ENCODE measurements at places on chromosomes 6 and 20. TPM values are rescaled to one million over a fixed set of nuclear protein-coding genes. Genes with fewer than 3 reads are reported as not detected.

DNA sequence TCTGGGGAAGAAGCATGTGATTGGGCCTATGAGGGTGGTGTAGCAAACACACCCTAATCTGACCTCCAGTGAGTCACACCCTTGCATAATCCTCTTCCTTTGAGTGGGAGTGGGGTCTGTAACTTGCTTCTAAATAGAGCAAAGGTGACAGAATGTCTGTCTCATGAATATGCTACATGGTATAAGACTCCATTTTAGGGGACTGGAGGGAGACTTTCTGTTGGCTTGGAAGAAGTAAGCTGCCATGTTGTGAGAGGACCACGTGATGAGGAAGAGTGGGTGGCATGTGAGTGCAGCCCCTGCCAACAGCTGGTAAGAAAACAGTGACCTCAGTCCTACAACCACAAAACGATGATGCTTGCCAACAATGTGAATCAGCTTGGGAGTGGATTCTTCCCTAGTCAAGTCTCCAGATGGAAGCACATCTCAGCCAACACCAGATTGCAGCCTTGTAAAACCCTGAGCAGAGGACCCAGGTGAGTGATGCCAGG, 3.7 kb downstream of the AK9 start:
- DNase-seq = no peak
- H3K36me3 ChIP-seq = no peaks in the 10 kb centered on the region
- no peaks in the 10 kb centered on the region for H3K27me3 ChIP-seq
- no peak overlapping the region for H3K4me3 ChIP-seq
- peaks cover 14% of the 10 kb centered on the region for H3K4me1 ChIP-seq

The OR12D2 gene
- total RNA-seq = not detected

- H3K4me1 ChIP-seq = no peaks in the 10 kb centered on the region
- H3K27me3 ChIP-seq = peaks cover 4% of the 10 kb centered on the region
Observed at GRCh38 chr6:79246891-79247290, 12.4 kb upstream of the HMGN3 start.

- DNase-seq = no peak
- no peak overlapping the region for H3K27ac ChIP-seq
- H3K27me3 ChIP-seq = no peaks in the 10 kb centered on the region
- H3K36me3 ChIP-seq = no peaks in the 10 kb centered on the region
- H3K4me1 ChIP-seq = no peaks in the 10 kb centered on the region
Observed at GRCh38 chr20:22815206-22815551, 219.9 kb upstream of the SSTR4 start.

DNA sequence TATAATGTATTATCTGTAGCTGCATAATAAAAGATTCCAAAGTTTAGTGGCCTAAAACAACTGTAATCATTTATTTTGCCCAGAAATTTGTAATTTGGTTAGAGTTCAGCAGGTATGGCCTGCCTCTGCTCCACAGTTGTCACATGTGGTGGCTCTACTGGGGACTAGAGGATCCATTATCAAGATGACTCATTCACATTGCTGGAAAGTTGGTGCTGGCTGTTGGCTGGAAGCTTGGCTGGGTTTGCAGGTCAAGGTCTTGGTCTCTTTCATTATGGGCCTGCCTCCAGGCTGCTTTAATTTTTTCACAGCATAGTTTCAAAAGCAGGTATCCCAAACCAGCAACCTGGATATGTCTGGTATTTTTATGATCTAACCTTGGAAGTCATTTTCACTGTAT, 17.6 kb downstream of the TRDN start:
- H3K36me3 ChIP-seq = no peaks in the 10 kb centered on the region
- DNase-seq = no peak
- H3K27me3 ChIP-seq = no peaks in the 10 kb centered on the region

DNA sequence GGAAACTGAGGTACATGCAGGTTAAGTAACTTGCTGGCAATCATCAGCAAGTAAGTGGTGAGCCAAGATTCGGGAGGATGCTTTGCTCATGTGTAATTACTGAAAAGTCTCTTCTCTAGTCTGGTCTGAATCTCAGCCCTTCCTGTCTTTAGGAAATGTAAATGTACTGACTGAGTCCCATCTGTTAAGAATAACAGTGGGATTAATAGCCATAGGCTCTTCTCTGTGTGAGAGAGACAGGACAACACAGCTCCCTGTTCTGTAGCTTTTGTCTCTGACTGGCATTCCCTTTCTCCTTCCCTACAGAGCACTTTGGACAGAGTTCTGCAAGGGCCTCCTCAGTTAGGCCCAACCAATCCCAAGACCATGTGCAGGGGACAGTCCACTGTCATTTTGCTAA, 131.3 kb upstream of the OGFRL1 start:
- no peaks in the 10 kb centered on the region for H3K4me1 ChIP-seq
- no peak for DNase-seq
- H3K27me3 ChIP-seq = peaks cover 2% of the 10 kb centered on the region
- H3K4me3 ChIP-seq = no peak overlapping the region
- no peaks in the 10 kb centered on the region for H3K36me3 ChIP-seq

- H3K27me3 ChIP-seq = no peaks in the 10 kb centered on the region
- peak overlapping the region; percentile 76 for H3K27ac ChIP-seq
- H3K4me1 ChIP-seq = peaks cover 38% of the 10 kb centered on the region
- peak overlapping the region; percentile 70 for H3K4me3 ChIP-seq
- no peak for DNase-seq
Observed at GRCh38 chr6:73515204-73515655, 5.6 kb downstream of the EEF1A1 start.

DNA sequence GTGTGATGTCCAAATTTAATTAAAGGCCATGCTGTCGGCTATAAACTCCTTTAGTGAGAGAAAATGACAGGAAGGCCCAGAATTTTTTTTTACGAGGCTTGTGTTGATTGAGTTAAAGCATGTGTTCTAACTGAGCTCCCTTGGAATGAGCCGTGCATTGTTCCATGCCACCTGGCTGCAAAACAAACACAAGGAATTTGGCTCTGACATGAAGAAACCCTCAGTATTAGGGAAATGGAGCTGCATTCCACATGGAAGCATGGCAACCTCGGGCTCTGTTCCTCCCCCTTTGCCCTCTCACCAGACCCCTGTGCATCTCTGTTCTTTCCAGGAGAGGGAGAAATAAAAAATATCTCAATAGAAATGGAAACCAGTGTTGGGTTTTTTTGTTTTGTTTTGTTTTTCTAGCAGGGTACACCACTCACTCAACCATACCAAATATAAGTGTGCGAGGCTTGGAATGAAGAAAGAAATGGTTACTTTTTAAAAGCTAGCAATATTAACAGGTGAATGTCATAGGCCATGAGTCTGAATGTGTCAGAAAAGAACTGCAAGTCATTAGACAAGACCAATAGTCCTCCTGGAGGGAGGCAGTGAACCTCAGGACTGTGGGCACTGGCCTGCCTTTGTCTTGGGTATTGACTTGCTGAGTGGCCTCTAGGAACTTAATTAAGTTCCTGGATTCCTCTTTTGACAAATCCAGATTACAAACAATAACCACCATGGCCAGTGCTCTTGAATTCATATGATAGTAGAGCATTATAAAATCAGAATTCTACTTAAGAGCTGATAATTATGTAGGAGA, 935.1 kb downstream of the KIF16B start:
- no peak overlapping the region for H3K27ac ChIP-seq
- no peak for DNase-seq
- no peaks in the 10 kb centered on the region for H3K36me3 ChIP-seq
- no peak overlapping the region for H3K4me3 ChIP-seq
- no peaks in the 10 kb centered on the region for H3K4me1 ChIP-seq

DNA sequence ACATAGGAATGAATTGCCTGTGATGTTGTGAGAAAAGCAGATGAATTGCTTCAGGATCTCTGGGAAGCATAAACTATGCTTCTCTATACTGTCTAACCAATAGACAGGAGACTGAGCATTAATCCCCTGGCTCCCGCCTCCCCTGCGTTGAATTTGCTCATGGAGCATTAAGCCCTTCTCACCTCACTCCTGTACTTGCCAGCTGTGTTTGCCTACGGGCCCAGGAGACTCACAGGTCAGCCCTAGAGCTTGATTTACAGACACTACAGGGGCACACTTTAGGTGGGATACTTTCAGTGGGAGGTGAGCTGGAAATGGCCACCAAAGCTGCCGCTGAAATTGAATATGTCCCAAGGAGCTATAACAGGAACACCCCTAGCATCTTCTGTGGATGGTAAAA, 418.7 kb downstream of the CBLN4 start:
- H3K27me3 ChIP-seq = no peaks in the 10 kb centered on the region
- H3K36me3 ChIP-seq = no peaks in the 10 kb centered on the region
- no peak for DNase-seq
- H3K4me3 ChIP-seq = no peak overlapping the region
- H3K4me1 ChIP-seq = no peaks in the 10 kb centered on the region

- H3K36me3 ChIP-seq = no peaks in the 10 kb centered on the region
- no peak overlapping the region for H3K4me3 ChIP-seq
- H3K27ac ChIP-seq = peak overlapping the region; percentile 77
- peaks cover 2% of the 10 kb centered on the region for H3K27me3 ChIP-seq
- no peak for DNase-seq
Observed at GRCh38 chr6:37548067-37548674, 48.5 kb upstream of the CCDC167 start.

- peaks cover 11% of the 10 kb centered on the region for H3K36me3 ChIP-seq
- no peak overlapping the region for H3K27ac ChIP-seq
- no peaks in the 10 kb centered on the region for H3K27me3 ChIP-seq
- H3K4me3 ChIP-seq = no peak overlapping the region
Observed at GRCh38 chr20:1264727-1265126, 1.4 kb upstream of the SNPH start.

DNA sequence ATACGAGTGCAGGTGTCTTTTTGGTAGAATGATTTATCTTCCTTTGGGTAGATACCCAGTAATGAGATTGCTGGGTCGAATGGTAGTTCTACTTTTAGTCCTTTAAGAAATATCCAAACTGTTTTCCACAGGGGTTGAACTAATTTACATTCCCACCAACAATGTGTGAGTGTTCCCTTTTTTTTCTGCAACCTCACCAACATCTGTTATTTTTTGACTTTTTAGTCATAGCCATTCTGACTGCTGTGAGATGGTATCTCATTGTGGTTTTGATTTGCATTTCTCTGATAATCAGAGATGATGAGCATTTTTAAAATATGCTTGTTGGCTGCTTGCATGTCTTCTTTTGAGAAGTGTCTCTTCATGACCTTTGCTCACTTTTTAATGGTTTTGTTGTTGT, 1.9 kb upstream of the ZNF831 start:
- H3K27ac ChIP-seq = peak overlapping the region; percentile 97
- peaks cover 84% of the 10 kb centered on the region for H3K4me1 ChIP-seq
- no peaks in the 10 kb centered on the region for H3K27me3 ChIP-seq
- no peak for DNase-seq

The HCRTR2 gene
- total RNA-seq = not detected

The DEF6 gene
- 191 TPM for total RNA-seq

All from activated CD8-positive, alpha-beta T cell treated with anti-CD3 and anti-CD28 coated beads, Interleukin-2, amount 10 ng/mL, durations not matched to agents 7 days and 5 days (primary cell).